ENCODE measurements at places on chromosomes 1 and 21.

DNA sequence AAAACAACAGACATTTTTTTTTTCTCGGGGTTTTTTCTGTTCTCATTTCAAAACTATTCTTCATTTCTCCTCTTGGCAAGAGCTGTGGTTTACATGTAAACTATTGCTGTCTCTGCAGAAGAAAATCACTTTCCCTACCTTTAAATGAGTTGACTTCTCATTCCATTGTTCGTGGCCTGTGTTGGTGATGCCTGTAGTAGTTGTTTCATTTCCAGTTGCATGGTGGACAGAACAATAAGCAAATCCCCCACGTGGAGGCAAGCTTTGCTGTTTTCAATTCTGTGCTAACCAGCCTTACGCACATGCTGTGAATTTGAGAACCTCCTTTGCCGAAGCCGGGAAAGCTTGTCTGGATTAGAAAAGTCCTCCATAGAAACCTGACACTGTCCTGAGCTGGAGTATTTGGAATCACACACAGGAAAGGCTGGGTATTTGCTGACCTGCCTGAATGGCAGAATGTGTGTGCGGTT, 26.2 kb upstream of the MAP3K7CL start:
- DNase-seq, result no peak

GRCh38 chr1:3290915-3291314, 163.6 kb upstream of the ARHGEF16 start:
- no peak for DNase-seq

- DNase-seq, result no peak
Measured at GRCh38 chr1:201937624-201938213, 8.6 kb downstream of the LMOD1 start.

DNA sequence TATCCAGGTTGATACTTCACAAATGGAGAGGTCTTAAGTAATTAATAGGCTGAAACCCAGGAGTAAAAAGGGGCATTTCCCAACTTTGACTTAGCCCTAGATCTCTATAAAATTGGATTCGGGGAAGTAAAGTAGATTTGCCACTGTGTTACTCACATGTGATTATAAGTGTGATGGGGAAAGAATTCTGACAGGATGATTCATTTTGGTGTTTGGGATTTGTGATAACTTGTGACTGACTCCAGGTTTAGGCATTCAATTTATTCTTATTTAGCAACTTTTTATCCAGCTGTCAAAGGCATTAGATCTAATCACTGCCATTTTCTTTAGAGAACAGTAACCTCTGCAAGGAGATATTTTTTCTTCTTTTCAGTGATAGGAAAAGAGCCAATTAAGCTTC, 175.5 kb downstream of the ASTN1 start:
- no peak for DNase-seq

DNA sequence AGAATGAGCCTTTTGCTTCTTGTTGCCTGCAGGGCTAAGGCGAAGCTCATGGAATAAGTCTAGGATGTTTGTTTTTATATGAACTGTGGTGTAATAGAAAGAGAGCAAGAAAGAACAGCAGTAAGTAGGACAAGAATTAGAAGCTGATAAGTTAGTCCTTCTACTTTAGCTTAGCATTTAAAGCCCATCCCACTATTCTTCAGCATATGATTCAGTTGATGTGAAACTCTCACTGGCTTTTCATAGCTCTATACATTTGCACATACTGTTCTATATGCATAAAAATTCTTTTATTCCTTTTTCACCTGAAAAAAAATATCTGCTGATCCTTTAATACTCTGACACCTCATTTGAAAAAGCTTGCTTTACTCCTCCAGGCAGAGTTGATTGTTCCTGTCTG, 712.0 kb downstream of the USP25 start:
- no peak for DNase-seq

DNA sequence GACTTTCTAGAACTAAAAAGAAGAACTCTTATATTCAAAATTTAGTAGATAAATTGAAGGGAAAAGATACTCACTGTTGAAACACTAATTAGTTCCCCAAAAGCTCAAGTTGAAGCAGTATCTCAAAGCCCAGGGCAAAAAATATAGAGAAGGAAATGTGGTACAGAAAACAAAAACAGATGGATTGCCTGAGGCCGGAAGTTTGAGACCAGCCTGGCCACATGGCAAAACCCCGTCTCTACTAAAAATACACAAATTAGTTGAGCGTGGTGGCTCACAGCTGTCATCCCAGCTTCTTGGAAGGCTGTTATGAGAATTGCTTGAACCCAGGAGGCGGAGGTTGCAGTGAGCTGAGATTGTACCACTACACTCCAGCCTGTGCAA, 36.0 kb downstream of the FAM177B start:
- no peak for DNase-seq

- DNase-seq, result no peak
Measured at GRCh38 chr21:42289926-42290325, 25.3 kb downstream of the TFF3 start.

DNA sequence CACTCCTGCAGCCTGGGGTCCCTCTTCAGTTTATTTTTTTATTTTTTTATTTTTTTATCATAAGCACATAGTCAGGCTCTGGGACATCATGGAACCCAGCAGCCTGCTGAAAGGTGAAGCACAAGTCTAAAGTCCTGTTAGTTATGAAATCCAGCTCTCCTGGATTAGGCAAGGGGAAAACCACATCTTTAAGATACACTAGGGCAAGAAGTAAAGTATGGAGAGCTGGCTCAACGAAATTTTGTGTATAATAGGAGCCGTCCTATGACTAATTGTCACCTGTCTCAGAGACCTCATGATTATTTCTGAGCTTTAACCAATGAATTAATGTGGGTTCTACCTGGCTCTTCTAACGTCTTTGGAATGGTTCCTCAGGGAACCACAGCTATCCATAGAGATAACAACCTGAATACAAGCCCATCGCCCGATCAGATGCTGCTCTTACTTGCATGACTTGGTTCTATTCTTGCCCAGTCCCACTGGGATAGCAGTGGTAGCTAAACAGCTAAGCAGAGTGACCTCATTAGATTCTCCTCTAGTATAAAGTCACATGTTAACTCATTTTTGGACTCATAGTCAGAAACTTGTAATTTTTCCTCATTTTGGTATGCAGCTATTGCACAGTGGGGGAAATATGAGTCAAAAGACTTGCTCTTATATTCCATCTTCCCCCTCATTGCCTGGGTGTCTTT, 122.7 kb downstream of the LMO4 start:
- no peak for DNase-seq

DNA sequence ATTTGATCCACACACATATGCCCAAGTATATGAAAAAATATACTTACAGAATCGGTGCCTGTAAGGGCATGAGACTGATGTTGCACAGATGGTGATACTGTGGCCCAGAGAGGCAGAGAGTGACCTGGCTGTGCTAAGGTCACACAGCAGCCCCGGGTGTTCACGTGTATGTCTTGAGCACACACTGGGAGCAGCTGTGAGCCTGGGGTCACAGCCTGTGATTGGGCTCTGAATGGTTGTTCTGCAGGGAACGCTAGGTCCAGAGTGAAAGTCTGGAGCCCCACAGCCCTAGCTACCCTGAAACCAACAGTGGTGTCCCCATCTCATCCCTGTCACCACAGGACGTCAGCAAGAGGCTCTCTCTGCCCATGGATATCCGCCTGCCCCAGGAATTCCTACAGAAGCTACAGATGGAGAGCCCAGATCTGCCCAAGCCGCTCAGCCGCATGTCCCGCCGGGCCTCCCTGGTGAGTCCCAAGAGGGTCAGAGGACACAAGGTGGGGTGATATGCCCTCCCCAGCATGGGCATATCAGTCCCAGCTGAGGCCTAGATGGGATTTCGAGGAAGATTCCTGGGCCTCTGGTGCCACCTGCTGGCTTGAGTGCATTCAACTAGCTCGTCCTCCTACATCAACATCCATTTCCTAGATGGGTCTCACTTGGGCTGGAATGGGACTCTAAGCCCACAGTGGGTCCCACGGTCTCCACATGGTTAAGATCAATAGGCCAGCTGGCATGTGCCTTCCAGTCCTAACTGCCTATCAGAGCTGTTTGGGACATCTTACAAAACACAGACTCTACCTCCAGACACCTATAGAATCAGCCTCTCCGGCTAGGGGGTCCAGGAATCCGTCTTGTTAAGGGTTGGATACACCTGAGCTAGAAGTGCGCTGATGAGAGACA, 19.7 kb downstream of the CDK18 start:
- no peak for DNase-seq

All from NCI-H526 (cell line).